HCT116 (cell line): ENCODE measurements at places on chromosomes 5 and 9.

- no peak for DNase-seq
Observed at GRCh38 chr5:166340039-166340438, 1951.4 kb upstream of the WWC1 start.

DNA sequence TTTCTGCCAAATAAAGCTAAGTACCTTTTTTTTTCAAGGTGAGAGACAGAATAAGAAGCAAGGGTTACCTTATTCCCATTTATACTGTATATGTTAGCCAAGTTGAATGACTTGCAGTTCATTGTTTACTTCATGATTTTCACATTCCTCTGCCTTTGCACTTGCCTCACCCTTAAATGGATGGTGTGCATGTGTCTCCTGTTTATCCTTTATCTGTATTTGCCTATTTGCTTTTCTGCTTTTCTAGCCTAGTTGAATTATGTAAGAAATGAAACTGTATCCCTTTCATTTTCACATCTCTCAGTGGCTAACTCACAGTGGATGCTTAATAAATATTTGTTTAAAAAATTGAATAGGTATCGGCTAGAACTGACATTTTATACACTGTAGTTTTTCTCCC is 200.8 kb upstream of the ST8SIA4 start:
- DNase-seq: no peak

DNA sequence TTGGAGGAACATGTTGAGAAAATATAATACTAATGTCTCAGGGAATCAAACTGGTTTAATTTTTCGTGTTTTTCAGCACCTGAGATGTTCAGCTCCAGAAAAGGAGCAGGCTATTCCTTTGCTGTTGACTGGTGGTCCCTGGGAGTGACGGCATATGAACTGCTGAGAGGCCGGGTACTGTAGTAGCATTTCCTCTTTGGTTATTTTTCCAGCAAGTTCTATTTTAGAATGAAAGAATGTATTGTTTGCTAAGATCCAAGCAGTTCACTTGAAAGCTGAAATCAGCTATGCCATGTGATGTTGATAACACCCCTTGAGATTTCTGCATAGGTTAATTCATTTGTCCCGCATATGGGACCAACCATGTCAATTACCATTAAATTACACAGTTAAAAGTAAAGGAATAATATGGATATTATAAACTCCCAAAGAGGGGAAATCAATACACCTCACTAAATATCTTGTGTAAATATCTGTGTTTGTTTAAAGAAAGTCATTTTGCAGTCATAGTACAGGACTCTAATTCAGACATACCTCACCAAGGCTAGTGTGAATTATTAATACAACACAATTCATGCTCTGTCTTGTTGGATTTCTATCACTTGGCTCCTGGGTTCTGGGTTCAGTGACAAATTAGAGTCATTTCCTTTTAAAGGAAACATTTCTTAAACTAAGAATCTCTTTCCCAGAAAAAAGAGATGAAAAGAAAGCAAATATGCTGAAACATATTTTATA is 126.8 kb downstream of the STK32A start:
- DNase-seq: no peak

DNA sequence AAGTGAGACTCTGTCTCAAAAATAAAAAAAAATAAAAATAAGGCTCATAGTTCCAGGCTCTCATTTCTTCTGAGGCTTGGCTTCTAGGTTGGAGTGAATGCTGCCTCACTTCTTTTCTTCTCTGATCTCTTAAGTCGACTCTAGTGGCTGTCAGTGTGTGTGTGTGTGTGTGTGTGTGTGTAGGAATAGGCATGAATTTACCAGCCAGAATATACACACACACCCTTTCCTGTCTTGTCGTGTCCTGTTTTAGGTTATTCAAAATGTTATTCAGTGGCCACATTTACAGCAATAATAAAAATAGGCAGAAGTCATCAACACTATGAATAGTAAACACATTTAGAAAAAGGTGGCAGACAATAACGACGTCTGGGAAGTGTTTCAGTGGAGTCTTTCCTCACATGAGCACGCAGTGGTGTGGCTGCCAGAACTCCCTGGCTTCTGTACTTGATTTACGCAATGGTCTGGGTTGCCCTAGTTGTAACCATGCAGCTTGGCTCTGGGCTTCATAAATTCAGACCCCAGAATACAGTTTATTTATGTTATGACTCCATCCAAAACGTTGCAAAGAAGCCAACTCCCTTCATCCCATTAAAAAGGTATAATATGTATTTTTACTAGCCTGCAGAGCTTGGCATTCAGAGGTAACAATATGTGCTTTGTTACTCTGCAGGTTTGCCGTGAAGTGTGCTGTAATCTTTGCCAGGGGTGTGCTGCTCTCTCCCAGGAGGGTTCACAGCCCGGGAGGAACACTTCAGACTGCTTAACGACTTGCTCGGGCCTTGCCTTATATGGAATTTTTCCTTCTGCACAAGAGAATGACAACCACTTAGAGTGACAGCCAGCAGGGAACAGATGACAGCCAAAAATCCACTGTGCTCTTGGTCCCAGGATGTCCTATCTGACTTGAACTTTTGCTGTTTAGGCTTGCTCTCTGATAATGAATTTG is 34.4 kb upstream of the PALM2AKAP2 start:
- no peak for DNase-seq

DNA sequence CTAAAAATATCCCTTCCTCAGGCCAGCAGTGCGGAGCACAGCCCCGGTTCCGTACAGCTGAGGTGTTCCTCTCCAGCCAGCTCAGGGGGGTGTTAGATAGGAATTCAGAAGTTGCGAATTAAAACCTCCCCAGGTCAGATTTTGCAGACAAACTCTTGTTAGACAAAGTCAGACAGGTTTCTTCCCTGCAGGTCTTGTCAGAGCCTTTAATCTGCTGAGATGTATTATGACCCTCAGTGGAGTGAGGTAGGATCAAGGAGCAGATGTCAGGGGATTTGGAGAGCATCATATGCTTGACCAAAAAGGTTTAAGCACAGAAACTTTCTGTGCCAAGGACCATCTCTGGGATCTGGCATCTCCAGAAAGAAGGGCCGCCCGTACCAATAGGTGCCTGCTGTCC is 60.1 kb downstream of the NTNG2 start:
- no peak for DNase-seq
